ENCODE measurements at places on chromosomes 16 and 17.
A peak's percentile ranks its signal among the peaks of the same experiment; 100 is the strongest.

- no peak for DNase-seq
Observed at GRCh38 chr17:21453144-21453898, 77.2 kb downstream of the KCNJ12 start.

GRCh38 chr16:88747588-88748301 is 37.3 kb downstream of the PIEZO1 start:
- DNase-seq: peak; percentile 28

GRCh38 chr17:50352693-50353599 is 7.0 kb downstream of the XYLT2 start:
- no peak for DNase-seq

- DNase-seq: peak; percentile 24
Observed at GRCh38 chr17:64051153-64051552, 30.7 kb upstream of the ICAM2 start.

GRCh38 chr16:57061084-57061905 is 31.1 kb upstream of the CPNE2 start:
- DNase-seq: peak; percentile 28

DNA sequence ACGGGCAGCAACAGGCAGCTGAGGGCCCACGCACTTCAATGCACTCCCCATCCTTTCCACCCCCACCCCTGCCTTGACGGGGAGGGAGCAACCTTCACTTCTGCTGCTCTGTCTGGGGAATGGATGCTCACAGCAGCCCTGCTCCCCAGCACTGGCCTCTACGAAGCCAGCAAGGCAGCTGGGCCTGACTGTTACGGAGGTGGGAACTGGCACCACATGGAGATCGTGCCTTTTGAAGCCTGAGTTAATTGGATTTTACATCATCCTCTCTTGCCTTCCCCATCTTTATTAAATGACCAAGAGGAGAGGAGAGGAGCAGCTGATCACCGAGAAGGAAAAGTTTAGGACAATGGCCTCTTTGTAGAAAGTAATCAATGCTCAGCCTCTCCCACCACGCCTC is 187.0 kb upstream of the RPL38 start:
- no peak for DNase-seq

- DNase-seq: no peak
Observed at GRCh38 chr17:61289408-61290385, 109.9 kb upstream of the TBX2 start.

DNA sequence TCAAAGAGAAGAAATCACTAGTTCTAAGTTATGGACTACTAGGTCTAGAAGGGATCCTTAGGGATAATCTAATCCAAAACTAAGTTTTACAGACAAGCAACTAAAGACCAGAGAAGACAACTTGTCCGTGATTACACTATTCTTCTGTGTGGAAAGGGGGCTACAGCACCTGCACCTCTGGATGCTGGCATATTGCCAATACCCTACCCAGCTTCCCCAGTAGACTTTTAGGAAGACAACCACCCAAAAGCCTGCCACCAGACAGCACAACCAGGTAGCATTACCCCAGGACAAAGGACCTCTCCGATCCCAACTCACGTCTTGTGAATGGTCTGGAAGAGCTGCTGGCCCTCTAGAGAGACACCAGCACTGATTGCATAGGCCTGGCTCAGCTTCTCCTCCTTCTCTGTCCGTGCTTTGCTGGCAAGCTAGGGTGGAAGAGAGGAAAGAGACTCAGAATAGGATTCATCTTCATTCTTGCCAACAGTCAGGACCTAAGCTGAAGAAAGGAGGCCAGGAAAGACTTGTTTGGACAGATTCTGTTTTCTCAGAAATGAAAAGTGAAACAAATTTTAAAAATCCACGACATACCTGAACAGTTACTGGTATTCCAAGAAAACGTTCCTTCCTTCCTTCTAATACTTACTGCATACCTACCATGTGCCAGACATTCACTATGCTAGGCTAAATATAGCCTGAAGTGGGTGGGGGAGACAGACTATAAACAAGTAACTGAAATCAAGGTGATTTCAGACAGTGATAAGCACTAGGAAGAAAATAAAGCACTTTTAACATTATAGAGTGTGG is 25.3 kb upstream of the TMEM101 start:
- no peak for DNase-seq

- no peak for DNase-seq
Observed at GRCh38 chr16:49700251-49701064, 155.5 kb downstream of the ZNF423 start.

DNA sequence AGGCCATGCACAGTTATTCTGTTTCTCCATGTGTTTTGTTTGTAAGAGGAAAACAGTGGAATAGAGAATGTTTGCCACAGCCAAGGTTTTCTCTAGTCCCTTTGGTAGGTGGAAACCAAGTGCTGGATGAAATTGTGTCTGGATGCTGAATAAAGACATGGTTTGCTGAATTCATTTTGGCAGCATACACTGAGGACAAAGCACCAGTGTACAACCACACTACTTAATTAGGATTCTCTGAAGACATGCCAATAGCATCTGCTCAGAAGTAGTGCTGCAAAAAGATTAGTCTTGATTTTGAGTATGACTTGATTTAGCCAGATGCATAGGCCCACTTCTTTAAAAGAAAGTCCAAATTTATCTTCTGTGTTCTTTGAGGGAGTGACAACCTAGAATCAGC is 230.5 kb upstream of the CACNG5 start:
- DNase-seq: no peak

GRCh38 chr16:74716355-74716754 is 15.7 kb upstream of the MLKL start:
- DNase-seq: no peak

DNA sequence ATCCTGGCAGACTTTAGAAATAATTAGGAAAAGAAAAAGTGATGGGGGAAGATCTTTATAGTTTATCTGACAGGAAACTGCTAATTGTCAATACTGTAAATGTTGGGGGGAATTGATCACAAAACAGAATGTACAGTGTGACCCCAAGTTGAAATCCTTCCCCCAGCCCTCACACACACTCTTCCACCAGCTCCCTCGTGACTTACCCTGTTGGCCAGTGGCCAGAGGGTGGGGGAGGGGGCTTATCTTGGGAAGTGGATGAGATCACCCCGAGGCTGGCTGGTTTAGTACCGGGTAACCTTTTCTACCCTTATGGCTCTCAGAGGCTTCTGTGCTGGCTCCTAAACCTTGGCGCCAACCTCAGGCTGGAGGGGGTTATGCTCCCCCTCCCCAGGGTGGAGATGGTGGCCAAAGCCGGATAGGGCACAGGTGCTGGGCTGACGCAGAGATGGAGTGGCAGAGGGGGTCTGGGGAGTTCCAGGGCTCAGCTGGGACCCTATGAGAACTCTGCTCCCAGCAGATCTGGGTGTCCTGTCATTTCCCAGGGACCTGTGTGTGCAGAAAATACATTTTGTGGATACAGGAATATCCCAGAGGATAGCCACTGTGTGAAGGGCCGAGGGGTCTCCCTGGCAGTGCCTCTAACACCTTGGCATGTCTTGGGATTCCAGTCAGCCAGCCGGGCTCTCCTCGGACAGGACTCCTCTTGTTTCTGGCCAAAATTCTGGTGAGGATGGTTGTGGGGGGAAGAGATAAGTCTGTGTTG is 18.6 kb downstream of the CDH16 start:
- no peak for DNase-seq
